SK-N-SH treated with all-trans-retinoic acid at 6 μM for 48 hours (cell line): ENCODE measurements at places on chromosomes 4 and X.

DNA sequence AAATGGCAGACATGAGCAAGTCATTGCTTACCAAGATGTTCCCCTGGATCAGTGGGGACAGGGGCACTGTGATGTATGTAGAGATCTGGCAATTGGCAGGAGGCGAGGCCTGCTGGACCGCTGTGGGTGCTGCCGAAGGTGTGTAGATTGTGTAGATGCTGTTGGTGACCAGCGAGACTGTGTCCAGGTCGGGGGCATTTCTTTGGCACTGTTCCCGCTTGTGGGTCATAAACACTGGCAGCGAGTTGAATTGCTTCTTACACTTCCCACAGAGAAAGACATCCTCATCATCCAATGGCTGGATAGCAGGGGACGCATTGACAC, 52.7 kb downstream of the CFAP299 start:
- no peak for ATAC-seq

DNA sequence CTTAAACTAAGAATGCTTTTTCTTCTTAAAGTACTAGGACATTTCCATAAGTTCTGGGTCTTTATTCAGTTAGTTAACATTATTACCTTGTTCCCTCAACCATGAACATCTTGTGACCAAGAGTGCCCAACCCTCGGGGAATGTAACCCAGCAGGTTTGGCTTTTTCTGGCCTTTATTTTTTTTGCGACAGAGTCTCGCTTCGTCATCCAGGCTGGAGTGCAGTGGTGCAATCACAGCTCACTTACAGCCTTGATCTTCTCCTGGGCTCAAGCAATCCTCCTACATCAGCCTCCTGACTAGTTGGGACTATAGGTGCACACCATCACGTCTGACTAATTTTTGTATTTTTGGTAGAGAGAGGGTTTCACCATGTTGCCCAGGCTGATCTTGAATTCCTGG, 65.1 kb downstream of the USP11 start:
- ATAC-seq = no peak

GRCh38 chrX:5708251-5708650, 520.4 kb downstream of the NLGN4X start:
- ATAC-seq = no peak

- ATAC-seq = no peak
Measured at GRCh38 chr4:6422866-6423265, 49.5 kb downstream of the PPP2R2C start.

- ATAC-seq = peak; percentile 83
Measured at GRCh38 chrX:110407910-110408545, 49.4 kb downstream of the RTL9 start.

GRCh38 chr4:101191302-101192098, 155.8 kb downstream of the PPP3CA start:
- peak; percentile 97 for ATAC-seq
